Femur (tissue), 1 donor: ENCODE measurements at places on chromosomes 11 and 22.

- DNase-seq, result peak; percentile 52
These were observed 43.4 kb downstream of the GRIK4 start for GRCh38 chr11:120554766-120555432.

GRCh38 chr22:38196791-38197419 is 4.9 kb upstream of the MAFF start:
- DNase-seq, result no peak

GRCh38 chr11:72876147-72876546 is 61.9 kb downstream of the ATG16L2 start:
- no peak for DNase-seq

DNA sequence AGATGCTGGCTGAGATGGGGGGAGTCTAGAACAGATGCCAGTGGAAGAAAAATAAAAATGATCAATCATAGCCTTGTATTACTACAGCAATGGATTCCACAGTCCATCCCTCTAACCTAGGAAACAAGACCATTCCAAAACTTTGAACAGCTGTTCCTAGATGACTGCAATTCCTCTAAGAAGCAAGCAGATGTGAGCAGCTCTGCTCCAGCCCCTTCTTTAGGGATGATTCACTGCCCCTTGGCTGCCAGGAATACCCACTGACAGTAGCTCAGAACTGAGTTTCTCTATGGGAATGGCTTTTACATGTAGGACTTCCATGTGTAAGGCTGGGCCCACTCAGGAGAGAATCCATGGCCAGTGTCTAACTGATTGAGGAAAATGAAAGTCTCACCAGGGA is 943.9 kb downstream of the OPCML start:
- DNase-seq, result no peak

GRCh38 chr22:47681411-47682165 is 919.1 kb downstream of the TBC1D22A start:
- DNase-seq, result no peak

- DNase-seq, result no peak
These were observed 11.9 kb downstream of the IPO7 start for GRCh38 chr11:9396310-9396709.

DNA sequence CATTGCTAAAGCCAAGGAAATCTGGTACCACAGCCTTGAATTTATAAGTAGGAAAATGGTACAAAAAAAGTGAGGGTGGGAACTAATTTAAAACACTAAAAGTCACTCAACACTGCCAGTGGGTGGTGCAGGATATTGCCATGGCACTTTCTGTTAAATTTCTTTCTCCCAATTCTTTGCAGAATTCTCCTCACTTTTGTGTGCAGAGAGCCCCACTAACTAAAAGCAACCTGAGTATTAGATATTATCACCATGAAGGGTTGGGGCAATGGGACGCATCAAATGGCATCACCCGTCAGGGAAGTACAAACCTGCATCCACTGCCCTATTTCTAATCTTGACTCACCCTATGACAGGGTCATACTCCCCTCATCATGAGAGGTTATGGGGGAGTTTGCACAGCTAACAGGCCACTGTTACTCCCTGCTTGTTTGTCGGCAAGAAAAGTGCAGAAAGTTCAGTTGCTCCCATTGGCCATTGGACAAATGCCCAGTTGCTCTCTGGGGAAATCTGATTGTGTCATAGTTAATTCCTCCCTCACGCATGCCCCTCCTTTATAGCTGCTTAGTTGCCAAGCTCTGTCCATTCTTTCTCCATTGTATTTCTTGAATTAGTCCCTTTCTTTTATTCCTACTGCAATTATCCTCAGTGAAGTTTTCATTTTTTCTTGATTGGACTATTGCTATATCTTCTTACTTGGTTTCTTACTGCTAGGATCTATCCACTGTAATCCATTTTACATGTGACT is 93.8 kb upstream of the BLID start:
- DNase-seq, result peak; percentile 65

GRCh38 chr11:19239039-19239438 is 1.7 kb downstream of the E2F8 start:
- no peak for DNase-seq

DNA sequence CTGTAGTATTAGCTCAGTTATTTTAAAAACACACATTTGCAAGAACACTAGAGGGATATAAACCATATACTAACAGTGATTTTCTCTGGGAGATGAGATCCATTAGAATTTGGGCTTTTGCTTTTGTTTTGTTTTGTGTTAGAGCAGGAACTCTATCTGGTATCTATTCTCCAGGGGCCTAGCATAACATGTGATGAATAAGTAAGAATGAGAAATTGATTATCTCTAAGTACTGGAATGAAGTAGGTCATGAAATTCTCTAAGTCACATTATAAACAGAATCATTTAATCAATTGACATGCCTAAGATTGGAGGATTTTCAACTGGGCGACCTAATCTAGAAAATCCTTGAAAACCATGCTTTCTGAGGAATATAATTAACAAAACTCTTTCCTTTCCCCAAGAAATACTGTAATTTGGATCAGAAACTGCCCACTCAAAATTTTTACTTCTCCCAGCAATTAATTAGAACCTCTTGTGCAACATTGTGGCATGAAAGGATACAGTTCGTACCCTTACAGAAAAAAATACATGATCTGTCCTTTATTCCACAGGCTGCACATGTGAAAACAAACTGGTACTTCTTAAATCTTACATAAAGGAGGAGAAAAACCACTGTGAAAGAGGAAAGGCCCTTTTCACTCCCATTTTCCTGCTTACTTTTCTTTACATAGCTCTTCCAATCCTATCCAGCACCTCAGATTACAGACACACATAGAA is 93.5 kb downstream of the MRTFA start:
- DNase-seq, result no peak

GRCh38 chr11:37442576-37442975 is 844.5 kb upstream of the RAG2 start:
- DNase-seq, result no peak

GRCh38 chr22:46968359-46968740 is 205.9 kb downstream of the TBC1D22A start:
- no peak for DNase-seq

GRCh38 chr22:38490915-38491314 is 15.2 kb downstream of the DDX17 start:
- DNase-seq, result peak; percentile 62

GRCh38 chr11:96254087-96254486 is 88.9 kb downstream of the MAML2 start:
- peak; percentile 59 for DNase-seq

- no peak for DNase-seq
These were observed 8.1 kb downstream of the DIXDC1 start for GRCh38 chr11:111945198-111945597.

GRCh38 chr11:123517559-123518364 is 87.7 kb downstream of the GRAMD1B start:
- no peak for DNase-seq

- DNase-seq, result no peak
These were observed 450.6 kb upstream of the B3GAT1 start for GRCh38 chr11:134862587-134863195.

- DNase-seq, result peak; percentile 92
These were observed 1.4 kb downstream of the TSPAN4 start for GRCh38 chr11:843818-844692.

DNA sequence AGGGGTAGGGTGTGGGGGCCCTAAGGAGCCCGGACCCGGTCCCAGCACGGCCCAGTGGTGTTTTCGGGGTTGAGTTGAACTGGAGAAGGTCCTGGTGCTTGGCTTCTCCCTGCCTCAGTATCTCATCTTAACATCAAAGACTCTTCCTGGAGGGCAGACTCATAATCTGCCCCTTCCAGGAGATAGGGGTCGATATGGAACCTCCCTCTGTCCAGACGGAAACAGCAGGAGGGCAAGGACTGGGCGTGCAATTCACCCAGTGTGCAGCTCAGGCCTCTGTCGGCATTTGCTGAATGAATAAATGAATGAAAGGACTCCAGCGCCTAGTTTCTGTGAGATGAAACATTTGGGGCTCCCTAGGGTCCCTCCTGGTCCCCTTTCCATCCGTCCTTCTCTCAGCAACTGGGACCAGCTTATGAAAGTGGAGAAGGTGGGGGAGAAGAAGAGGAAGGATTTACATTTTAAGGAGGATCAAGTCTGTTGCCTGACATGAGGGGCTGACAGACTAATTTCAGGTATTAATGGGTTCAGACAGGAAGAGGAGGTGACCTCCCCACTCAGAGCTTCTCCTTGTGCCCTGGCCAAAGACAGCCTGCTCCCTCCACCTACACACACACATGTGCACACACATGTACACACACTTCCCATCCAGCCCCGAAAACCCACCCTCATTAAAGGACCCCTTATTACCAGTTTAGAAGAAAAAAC is 1.1 kb upstream of the SHISA8 start:
- no peak for DNase-seq

DNA sequence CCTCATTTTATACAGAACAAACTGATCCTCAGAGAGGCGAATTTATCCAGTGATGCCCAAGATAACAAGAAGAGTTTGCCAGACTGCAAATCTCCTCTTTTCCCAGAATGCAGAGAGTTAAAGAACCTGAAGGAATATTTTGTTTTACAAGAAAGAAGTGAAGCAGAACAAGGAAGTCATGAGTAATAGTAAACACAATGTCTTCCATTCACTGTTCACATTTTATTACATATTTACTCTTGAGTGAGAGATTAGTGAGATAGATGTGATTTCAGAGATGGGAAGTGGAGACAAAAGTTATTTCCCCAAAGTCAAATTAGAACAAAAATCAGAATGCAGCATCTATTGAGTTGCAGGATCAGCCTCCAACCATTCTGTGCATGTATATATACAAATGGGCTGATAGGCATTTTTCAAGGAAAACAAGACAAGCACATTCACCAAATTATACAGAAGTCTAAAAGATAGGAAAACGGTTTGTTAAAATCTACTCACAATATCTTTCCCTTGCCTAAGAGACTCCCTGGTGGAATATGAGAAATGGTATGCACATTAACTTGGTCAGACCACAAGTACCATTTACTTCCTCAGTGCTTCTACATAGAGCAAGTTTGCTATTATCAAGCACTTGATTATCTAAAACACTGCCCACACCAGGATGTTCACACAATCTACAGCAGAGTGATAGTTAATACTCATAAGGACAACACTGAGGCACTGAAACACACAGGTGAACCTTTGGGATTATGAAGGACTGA is 12.0 kb downstream of the GUCY1A2 start:
- DNase-seq, result no peak

DNA sequence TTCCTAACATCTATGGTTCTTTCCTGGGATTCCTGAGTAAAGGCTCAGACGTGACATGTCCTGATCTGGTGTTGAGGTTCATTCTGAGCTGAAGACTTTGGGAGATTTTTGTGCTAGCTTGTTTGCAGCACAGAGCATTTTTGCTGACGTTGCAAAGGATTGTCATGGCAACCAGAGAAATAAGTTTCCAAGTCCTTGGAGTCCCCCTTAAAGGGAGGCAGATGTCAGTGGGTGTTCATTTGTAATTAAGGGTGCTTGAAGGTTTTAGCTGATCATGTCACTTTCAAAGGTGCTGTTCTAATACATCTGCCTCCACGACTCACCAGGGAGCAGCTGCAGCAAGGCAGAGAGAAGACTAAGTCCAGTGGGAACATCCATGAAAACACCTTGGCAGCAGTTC is 5.4 kb upstream of the SYN3 start:
- DNase-seq, result no peak

- peak; percentile 18 for DNase-seq
These were observed 60.2 kb downstream of the BRD1 start for GRCh38 chr22:49767355-49768062.

- peak; percentile 74 for DNase-seq
These were observed 38.6 kb upstream of the CARS1 start for GRCh38 chr11:3095712-3096361.

- DNase-seq, result no peak
These were observed 2.1 kb downstream of the DEAF1 start for GRCh38 chr11:692824-693414.

DNA sequence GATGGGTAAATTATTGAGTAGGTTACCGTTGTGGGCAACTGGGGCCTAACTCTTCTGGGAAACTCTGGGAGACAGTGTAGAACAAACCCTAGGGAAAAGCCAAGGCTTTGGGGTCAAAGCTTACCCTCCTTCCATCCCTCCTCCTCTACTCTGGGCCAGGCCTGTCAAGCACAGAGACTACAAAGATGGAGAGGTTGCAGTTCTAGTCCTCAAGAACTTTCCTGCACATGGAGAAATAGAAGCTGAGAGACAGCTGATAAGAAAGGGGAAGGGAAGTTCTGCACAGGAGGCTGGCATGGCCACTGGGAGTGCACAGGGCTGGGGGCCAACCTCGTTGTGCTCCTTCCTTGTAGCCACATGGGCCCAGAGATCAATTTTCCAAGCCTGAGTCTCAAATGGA is 67.2 kb upstream of the ALX4 start:
- DNase-seq, result no peak

DNA sequence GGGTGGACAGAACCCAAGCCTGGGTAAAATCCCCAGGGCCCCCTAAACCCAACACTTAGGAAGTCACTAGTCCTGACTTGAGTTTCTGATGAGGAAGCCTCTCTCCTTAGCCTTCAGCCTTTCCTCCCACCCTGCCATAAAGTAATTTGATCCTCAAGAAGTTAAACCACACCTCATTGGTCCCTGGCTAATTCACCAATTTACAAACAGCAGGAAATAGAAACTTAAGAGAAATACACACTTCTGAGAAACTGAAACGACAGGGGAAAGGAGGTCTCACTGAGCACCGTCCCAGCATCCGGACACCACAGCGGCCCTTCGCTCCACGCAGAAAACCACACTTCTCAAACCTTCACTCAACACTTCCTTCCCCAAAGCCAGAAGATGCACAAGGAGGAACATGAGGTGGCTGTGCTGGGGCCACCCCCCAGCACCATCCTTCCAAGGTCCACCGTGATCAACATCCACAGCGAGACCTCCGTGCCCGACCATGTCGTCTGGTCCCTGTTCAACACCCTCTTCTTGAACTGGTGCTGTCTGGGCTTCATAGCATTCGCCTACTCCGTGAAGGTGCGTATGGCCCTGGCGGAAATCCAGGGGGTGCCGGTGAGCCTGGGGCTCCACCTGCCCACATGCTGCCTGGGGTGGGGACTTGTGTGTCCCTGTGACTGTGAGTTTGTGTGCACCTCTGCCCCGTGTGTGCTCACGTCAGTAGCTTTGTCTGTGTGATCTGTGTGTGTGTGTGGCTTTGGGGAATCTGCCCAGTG is at the start of gene IFITM1:
IFITM1 (plus strand) TSS at position 254 of the 767 bp plus-strand sequence; CDS start at position 385, 131 bp downstream.
- DNase-seq, result peak; percentile 37

- DNase-seq, result no peak
These were observed 294.2 kb upstream of the ANO3 start for GRCh38 chr11:26037716-26038115.

GRCh38 chr11:104620991-104621390 is 277.3 kb downstream of the CASP12 start:
- DNase-seq, result no peak

DNA sequence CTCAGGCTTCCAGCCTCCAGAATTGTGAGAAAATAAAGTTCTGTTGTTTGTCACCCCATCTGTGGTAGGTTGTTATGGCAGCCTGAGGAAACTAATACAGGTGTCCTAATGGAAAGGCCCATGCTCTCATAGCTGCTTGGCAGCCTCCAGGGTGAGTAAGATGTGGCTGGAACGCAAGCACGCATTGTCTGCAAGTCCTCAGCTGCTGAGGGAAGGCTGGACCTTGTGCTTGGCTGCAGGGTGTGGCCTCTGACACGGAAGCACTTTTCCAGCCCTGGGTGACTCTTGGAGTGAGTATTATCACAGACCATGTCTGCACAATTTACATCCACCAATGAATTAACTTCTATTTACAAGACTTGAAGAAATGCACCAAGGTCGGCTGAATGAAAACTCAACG is 44.4 kb upstream of the BARX2 start:
- no peak for DNase-seq
